PC-9 (cell line): ENCODE measurements at places on chromosomes 11 and 22.
A peak's percentile ranks its signal among the peaks of the same experiment; 100 is the strongest.

- DNase-seq, result no peak
These were observed 25.0 kb upstream of the EXPH5 start for GRCh38 chr11:108618529-108618928.

DNA sequence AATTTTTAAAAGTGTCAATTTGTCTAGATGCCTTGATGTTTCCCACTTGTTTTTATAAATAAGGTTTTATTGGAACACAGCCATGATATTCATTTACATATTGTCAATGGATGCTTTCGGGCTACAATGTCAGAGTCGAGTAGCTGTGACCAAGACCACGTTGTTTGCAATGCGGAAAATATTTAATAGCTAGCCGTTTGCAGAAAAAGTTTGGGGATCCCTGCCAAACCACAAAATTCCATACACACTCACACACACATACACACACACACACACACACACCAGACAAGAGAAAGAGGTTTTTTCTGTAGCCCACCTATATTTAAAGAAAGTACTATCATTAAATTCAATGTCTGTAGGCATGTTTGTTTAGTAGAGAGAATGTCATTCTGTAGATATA lies 58.3 kb downstream of the TYR start:
- DNase-seq, result no peak

DNA sequence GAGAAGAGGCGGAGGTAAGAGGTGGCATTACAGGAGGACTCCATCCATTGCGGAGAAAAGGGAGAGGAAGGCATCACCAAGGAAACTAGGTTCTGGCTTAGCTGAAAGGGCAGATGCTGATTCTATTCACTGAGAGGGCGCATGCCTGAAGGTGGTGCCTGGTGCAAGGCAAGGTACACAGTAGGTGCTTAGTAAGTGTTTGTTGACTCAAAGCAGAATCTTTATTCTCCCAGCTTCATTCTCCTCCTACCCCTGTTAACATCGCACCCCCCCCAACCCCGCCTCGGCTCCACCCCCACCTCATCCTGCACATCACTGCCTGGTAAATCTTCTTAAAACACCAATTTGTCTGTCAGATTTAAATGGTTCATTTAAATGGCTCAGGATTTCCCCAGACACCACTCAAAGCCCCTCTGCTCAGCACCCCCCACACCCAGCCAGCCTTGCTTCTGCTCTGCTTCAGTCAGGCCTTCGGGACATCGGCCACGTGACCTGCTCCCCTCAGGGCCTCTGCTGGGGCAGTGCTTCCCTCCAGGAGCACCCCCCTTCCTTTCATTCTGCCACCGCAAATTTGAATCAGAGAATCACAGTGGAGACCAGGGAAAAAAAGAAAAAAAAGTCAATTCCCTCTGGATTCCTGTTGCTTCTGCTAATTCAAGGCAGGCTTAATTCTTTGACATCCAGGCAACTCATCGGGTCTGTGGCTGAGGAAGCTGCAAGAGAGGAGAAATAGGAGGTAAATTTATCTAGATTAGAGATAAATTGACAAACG lies 17.8 kb upstream of the RCN1 start:
- no peak for DNase-seq

DNA sequence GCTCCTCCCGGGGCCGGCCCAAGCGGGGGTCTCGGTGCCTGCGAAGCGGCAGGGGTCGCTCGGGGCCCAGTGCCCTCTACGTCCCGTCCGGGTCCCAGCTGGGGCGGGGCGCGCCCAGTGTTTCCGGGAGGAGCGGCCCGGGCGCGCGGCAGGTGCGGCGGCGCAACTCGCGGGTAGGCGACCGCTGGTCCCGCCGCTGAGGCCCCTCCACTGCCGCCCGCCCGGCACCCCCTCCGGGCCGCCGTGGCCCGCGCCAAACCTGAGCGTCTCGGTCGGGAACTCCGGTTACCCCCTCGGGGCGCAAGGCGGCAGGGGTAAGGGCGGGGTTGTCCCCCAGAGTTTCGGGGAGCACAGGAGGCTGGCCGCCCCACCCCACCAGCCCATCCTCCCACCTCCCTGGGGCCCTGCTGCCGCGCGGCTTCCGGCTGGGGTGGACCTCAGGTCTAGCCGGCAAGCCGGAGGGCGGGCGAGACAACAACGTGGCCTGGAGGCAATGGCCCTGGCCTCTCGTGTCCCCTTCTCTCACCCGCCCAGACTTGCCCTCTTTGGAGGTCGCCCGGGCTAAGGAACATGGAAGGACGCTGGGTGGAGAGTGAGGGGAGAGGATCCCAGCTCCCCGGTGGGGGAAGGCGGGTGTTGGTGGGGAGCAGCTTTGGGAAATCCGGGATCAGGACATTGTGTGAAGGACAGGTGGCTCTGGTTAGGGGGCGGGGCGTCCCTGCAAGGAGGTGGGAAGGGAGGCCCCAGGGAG lies 398 bp upstream of the CRACR2B start:
- peak; percentile 75 for DNase-seq

GRCh38 chr22:31616315-31616980 lies 45.6 kb downstream of the PISD start:
- no peak for DNase-seq

DNA sequence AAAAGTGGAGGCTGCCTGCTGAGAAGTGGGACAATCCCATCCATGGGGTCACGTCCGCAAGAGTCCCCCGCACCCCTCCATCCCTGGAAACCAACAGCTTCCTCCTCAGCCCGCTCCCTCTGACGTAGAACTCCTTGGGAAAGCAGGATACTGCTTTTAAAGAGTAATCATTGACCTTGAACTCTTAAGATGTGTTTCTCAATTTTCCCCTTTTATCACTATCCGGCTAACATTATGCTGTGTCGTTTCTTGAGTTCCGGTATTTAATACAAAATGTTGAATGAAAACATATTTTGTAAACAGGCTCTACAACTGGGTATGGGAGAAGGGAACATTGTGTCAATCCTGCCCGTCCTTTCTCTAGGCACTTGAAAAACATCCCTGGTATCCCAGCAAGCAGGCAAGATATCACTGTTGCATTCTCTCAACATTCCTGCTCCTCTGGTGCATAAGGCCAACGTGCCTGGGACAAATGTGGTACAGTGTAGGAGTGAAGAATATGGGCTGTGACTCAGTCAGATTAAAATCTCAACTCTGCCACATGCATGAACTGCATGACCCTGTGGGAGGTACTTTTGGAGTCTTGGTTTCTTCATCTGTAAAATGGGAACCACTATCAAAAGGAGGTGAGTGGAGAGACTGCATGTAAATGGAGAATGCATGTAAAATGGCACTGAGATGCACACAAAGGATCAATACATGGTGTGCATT lies 52.8 kb downstream of the WT1 start:
- no peak for DNase-seq

GRCh38 chr22:28942801-28943500 lies 59.6 kb downstream of the ZNRF3 start:
- DNase-seq, result no peak

DNA sequence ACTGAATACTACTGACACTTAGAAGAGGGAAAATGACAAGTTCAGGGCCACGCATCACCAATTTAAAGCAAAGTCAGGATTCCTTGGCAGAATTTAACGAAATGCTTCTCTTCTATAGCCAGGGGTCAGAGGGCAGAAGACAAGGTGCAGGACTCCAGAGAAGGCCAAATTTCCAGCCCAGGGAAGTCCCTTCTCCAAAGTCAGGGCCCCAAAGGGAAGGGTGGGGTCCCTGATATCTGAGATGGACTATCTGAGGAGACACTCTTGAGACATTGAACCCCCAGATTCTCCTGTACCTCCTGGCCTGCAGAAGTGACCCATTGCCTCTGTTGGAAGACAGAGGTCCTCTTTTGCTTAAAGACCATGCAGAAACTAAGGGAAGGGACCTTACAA lies 91.2 kb downstream of the RPS6KA4 start:
- DNase-seq, result no peak

- no peak for DNase-seq
These were observed 18.8 kb downstream of the FAR1 start for GRCh38 chr11:13687271-13687670.

DNA sequence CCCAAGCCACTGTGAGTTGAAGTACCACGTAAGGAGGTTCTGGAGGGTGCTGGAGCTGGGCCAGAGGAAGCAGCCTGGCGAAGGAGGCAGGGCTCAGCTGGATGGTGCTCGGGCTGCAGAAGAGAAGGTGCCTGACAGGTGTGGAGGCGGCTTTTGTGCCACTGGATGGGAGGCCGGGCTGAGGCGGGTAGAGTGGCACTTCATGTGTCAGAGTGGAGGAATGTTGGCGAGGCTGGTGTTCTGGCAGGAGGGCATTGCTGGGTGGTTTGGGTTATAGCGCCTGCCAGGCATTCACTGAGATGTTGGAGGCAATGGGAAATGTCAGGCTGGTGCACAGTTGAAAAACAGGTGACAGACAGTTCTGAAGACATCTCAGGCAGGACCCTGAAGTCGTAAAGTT lies 24.2 kb downstream of the UBE2L3 start:
- DNase-seq, result peak; percentile 47

DNA sequence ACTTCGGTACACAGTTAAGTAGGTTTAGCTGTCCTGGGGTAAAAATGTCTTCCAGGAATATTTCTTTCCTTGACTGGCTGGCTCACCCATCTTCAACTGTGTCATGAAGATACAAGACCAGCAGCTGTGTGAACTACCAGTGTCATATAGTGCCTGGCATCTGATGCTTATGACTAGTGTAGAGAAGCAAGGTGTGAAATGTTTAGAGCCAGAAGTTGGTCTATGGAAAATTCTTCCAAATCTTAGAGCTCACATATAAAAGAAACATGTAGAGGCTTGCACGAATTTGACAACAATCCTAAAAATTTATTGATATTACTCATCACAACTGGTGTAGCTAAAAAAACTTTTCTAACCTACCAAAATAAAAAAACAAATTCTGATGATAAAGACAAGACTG lies 54.4 kb downstream of the ARL14EP start:
- no peak for DNase-seq

GRCh38 chr22:28798810-28799605 lies 1.4 kb downstream of the XBP1 start:
- peak; percentile 19 for DNase-seq

- DNase-seq, result no peak
These were observed 82.9 kb upstream of the TBCEL start for GRCh38 chr11:120941000-120941399.

DNA sequence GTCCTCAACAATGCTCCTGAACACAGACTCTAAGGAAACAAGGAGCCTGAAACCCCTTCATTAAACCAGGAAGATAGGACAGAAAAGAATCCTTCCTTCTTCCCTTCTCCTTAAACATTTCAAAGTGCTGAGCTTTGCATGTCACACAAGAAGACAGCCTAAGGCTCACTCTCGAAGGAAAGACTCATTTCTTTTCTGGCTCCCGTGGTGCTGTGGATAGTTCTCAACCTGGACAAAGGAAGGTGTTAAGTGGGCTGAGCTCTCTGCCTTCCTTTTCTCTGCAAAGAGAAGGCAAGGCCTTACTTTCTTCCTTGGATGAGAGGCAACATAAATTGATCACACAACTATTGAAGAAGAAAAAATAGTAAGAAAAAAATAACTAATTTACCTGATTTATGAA lies 452.4 kb upstream of the DDI1 start:
- DNase-seq, result no peak

DNA sequence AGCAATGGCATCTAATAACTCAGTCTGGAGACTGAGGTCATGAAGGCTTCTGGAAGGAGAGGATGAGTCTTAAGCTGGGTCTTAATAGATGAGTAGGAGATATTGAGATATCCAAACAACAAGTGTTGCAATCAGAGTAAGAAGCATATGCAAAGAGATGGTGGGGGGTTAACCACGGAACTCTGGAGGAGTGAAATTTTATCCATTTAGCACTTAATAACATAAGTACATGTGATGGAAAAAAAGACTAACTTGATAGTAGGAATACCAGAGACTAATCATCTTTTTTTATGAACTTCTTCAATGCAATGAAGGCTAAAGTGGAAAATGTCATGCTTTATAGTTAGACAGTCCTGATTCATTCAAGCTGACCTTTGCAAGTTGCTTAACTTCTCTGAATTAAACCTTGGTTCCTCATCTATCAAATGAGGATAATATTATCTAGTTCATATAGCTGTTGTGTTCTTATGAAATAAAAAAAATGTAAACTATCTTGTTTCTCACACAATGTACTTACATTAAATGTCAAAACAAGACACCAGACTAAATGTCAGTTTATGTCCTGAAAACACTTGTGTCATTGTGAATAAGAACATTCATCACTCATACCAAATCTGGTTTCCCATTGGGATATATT lies 403.1 kb upstream of the CCDC90B start:
- no peak for DNase-seq

- peak; percentile 65 for DNase-seq
These were observed at the start of gene DLG2 for GRCh38 chr11:85627332-85627997. TSS of gene DLG2 (minus strand) at chr11:85627344.

DNA sequence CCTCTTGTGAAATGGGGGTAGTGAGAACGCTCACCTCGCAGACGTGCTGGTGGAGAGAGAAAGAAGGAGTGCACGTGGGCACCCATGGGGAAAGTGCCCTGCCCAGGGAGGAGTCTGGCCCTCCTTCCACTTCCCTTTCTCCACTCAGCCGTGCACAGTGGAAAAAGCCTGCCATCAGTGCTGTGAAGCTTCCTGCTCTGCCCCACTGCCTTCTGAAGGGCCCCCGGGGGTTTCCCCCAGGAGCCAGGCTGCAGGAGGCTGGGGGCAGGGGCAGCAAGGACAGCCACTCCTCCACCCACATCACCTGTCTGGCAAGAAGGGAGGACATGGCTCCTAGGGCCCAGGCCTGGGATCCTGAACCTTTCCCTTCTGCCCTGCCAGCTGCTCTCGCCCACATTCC lies 7.6 kb downstream of the TP53I11 start:
- DNase-seq, result no peak

- no peak for DNase-seq
These were observed 5.2 kb upstream of the TBX10 start for GRCh38 chr11:67644472-67645418.

DNA sequence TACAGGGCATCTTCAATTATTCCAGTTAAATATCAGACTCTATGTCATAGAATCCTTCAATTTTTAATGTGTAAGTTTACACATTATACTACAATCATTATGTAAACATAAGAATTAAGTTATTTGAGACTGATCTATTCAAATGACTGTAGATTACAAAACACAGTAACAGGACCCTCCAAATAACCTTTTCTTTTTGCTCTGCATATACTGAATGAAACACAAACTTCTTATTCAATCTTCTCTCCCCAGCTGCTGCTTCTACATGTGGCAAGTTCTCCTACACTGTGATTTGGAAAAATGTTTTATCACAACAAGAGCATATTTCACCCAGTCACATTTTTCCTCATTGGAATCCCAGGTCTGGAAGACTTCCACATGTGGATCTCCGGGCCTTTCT lies at the start of gene OR52J3:
OR52J3 (plus strand) TSS at position 301 of the 400 bp plus-strand sequence; CDS start at position 301, 0 bp downstream.
- no peak for DNase-seq

DNA sequence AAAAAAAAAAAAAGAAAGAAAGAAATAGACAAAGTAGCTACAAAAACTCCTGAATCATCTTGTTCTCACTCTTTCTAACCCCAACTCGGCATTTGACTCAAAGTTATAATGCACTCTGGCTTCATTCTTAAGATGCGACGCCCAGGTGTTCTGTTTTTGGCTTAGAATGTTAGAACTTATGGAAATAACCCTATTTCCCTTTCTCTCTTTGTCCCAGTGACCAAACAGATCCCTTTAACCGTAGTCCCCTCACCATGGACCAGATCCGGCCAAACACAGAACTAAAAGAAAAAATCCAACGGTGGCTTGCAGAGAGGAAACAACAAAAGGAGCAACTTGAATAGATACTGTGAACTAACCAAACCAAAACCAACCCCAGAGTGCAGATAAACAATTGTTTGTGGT lies 5.3 kb upstream of the ATP5MG start:
- DNase-seq, result no peak

- no peak for DNase-seq
These were observed 101.3 kb upstream of the DBX1 start for GRCh38 chr11:20261526-20261925.

- no peak for DNase-seq
These were observed 10.8 kb downstream of the ETS1 start for GRCh38 chr11:128576555-128576954.
